Foreskin keratinocyte (primary cell): ENCODE measurements at places on chromosomes 5 and 9.

GRCh38 chr9:130630506-130631330, 33.7 kb upstream of the PRDM12 start:
- DNase-seq, result no peak

DNA sequence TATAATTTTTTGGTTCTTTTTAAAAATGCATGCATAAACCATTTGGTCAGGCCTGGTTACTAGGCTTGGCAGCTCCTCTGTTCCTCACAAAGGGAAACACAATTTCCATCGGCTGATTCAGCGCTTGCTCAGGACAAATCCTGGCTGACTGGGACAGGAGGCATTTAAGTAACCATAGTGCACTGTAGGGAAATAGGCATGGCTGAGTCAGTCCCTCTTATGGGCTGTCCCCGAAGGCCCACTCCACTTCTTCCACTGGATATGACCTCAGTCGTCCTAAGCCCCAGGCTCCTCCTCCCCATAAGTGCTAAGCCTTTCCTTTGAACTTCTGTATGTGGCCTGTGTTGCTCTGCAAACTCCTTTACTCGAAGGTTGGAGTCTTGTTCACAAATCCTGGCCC, 71.2 kb upstream of the GLIS3 start:
- peak; percentile 93 for DNase-seq

- no peak for DNase-seq
These were observed 113.9 kb downstream of the DAB2IP start for GRCh38 chr9:121765021-121765950.

- DNase-seq, result no peak
These were observed 37.5 kb upstream of the TIFAB start for GRCh38 chr5:135489466-135490244.

DNA sequence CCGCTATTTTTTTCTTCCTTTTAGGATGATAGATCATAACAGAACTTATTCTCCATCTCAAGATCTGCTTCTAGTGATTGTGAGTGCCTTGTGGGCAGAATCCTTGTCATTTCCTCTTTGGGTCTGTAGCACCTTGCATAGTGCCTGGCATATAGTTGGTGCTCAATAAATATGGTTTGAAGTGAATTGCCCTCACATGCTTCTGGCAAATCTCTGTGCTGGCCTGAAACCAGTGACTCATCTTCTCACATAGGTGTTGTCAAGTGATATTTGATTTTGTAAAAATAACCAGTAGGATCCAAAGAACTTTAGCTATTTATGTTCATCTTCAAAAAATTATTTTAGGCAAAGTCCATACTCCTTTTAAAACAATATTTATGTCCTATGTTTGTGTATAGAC, 86.7 kb downstream of the GABRG2 start:
- no peak for DNase-seq

- DNase-seq, result no peak
These were observed 3.1 kb downstream of the PTGES2 start for GRCh38 chr9:128124451-128124850.
